Panc1 (cell line): ENCODE measurements at places on chromosomes 6 and 20.

DNA sequence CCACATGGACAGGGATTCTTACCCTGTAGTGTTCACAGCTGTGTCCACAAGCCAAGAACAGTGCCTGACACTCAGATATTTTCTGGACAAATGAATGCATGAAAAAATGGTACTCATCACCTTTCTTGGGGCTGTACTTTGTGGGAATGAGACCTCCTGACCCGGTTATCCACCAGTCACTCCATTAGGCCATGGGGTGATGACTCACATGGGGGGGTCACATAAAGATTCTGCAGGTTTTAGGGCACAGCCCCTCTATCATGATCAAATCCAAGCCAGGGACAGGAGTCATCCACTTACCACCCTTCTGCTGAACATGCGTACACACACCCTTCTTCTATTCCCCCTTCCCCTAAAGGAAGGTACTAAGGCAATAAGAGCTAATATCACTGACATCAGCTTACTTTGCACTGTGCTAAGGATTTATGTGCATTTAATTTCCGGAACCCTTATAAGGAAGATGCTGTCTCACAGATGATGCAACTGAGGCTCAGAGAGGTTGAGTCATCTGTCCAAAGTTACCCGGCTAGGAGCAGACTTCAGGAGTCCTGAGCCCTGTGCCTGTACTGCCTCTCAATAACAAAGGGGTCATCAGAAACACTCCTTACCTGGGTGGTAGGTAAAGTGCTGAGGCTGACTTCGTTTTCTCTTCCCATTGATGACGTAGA, 107.8 kb downstream of the NFATC2 start:
- DNase-seq, result no peak

DNA sequence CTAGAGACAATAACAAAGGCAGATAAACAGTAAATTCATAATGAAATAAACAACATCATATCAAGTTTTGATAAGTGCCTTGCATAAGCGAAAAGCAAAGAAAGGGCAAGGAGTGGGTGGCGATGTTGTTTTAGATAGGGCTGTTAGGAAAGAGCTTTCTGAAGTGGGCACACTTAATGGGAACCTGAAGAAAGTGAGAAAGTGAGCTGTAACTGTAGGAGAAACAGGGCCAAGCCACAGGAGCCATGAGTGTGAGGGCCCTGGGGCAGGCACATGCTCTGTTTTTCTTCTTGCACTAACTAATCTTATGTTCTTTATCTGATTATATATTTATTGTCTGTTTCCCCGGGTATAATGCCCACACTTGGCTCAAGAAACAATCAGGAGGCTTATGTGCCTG, 193.4 kb upstream of the SUPT3H start:
- no peak for DNase-seq

- DNase-seq, result no peak
Measured at GRCh38 chr6:81215092-81215432, 537.4 kb downstream of the TENT5A start.

GRCh38 chr6:168116975-168117899, 38.2 kb upstream of the FRMD1 start:
- no peak for DNase-seq

GRCh38 chr20:60764328-60764727, 487.7 kb upstream of the CDH4 start:
- DNase-seq, result no peak

GRCh38 chr6:78525976-78526375, 341.4 kb upstream of the IRAK1BP1 start:
- no peak for DNase-seq

DNA sequence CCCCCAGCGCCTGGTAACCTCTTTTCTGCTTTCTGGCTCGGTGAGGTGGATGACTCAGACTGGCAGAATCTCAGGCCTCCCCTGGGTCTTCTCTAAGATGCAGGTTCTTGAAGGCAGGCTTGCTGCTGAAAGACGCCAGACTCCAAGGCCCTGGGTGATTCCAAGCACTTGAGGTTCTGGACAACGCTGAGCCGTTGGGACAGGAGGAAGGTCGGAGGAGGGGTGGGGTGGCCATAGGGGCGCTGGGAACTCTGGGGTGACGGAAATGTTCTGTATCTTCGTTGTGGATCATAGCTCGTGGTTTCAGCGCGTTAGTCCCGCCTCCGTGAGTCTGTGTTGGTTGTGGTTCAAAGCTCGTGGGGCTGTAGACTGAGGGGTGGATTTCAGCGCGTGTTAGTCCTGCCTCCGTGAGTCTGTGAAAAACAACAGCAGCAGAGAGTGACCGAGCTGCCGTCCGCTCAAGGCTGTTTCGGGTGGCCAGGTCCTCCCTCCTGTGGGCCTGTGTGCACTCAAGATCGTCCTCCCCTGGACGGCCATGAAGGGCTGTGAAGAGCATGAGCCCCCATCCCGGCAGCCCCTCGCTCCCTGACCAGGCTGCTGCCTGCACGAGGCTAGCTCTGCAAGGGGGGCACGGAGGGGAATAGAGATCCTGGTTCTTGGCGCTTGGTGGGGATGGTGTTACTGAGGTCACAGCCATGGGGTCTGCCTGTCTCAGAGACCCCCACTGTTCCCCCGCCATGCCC, 7.7 kb downstream of the NTSR1 start:
- no peak for DNase-seq
